ENCODE measurements at places on chromosomes 5 and 9.

DNA sequence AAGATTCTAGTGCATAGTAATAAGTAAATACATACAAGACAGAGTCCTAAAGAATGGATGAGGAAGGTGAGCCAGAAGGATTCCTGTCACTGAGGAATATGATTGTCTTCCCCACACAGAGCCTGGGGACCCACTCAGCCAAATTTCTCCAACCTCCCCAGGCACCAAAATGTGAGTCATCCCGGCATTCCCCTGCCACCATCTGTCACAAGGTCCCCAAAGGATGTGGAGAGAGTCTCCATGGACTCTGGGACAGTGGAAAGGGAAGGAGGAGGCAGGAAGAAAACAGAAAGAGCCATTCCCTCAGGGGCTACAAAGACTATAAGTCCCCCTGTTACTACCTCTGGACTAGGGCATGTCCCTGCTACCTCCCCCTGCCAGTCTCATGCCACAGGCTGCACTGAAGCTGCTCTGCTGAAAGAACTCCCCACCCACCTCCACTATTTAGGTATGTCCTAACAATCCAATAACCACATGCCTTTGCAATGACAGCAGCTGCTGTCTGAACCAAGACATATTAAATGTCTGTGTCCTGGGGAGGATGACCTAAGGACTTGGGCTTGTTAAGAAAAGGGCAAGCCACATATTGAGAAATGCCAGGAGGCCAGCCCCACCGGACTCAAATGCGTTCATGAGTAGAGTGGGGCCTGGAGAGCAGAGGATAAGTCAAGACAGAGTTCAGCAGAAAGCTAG is 10.7 kb upstream of the OR5C1 start:
- no peak for DNase-seq

GRCh38 chr5:142491270-142491669 is 166.4 kb upstream of the SPRY4 start:
- DNase-seq = no peak

GRCh38 chr5:151128817-151129216 is 28.8 kb downstream of the ANXA6 start:
- DNase-seq = no peak

DNA sequence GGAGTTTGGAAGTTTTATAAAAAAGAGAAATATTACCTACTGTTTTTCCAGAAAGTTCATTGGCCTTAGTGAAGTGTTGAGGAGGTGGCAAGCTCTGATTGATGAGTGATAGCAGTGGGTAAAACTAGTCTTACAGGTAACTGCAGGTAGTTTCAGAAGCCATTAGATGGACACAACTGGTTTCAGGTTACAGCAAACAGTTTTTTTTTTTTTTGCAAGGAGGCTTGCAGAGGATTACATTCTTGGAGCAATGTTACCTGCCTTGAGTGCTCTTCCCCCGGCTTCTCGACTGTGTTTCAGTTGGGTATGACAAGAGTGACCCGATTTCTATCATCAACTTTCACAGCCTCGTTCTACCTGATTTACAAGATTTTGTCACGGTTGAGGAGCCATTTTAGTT is 333.4 kb downstream of the YTHDC2 start:
- DNase-seq = no peak

GRCh38 chr9:110936719-110937452 is 101.4 kb downstream of the LPAR1 start:
- no peak for DNase-seq

GRCh38 chr5:111254613-111255012 is 30.4 kb downstream of the CAMK4 start:
- DNase-seq = no peak

DNA sequence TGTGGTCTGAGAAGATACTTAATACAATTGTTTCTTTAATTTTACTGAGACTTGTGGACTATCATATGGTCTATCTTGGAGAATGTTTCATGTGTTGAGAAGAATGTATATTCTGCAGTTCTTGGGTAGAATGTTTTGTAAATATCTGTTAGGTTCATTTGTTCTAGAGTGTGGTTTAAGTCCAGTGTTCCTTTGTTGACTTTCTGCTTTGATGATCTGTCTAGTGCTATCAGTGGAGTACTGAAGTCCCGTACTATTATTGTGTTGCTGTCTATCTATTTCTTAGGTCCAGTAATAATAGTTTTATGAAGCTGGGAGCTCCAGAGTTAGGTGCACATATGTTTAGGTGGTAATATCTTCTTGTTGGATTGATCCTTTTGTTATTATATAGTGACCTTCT is 36.1 kb downstream of the IQGAP2 start:
- no peak for DNase-seq

- DNase-seq = no peak
These were observed 37.2 kb upstream of the ICE1 start for GRCh38 chr5:5385331-5385662.

GRCh38 chr9:109477258-109478050 is 20.7 kb downstream of the PTPN3 start:
- DNase-seq = no peak

Measured in NCI-H1105 (cell line).